ENCODE measurements at places on chromosomes 3 and 15.

DNA sequence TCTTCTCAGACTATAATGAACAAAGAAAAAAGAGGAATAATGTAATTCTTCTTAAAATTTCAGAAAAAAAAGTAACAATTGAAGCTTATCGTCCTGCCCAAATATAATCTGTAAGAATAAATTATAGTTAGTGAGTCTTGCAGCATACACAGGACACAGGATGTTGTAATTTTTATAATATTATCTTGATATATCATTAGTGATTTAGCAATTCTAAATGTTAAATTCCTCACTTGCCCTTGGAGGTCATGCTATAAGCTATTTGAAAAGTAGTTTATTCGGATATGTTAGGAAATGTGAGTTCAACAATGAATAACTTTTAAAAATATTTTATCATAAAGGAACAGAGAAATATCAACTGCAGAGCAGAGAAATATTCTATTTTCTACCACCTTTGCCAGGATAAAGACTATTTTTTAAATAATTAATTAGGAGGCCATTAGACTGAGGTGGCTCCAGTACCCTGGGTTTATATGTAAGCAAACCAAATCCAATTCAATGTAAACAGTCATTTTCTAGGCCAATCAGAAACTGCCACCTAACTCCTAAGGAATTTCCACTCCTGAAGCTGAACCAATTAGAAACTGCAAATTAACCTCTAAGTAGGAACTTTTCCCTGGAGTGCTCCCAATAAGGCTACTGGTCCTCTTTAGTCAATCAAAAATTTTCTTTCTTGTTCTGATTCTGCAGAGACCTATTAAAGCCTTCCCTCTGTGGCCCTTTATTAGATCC, 1109.3 kb downstream of the ROBO2 start:
- no peak overlapping the region for H3K4me3 ChIP-seq
- H3K36me3 ChIP-seq, result no peaks in the 10 kb centered on the region
- no peak for DNase-seq
- H3K27ac ChIP-seq, result no peak overlapping the region

DNA sequence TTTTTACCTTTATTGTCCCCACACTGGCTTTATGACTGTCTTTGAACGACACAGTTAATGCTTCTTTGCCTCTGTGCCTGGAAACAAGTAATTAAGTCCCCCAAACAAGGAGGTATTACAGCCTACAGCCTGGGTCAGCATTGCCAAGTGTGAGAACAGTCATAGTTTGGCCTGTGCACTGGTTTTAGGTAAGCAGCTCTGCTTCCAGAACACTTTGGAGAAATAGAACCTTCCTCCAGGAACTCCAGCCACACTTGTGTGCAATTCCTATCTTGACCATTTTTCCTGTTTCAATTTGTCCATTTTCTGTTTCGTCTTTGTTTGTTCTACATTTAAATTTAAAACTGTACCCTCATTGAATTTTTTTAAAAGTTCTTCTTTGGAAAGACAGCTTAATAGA, 568.2 kb downstream of the TUSC7 start:
- H3K27ac ChIP-seq, result no peak overlapping the region
- no peak for DNase-seq
- H3K4me3 ChIP-seq, result no peak overlapping the region
- H3K36me3 ChIP-seq, result no peaks in the 10 kb centered on the region
- H3K4me1 ChIP-seq, result no peaks in the 10 kb centered on the region

GRCh38 chr3:185149591-185149990, 3.3 kb downstream of the C3orf70 start:
- no peak overlapping the region for H3K27ac ChIP-seq
- H3K27me3 ChIP-seq, result peaks cover 33% of the 10 kb centered on the region
- H3K36me3 ChIP-seq, result no peaks in the 10 kb centered on the region
- no peak for DNase-seq

DNA sequence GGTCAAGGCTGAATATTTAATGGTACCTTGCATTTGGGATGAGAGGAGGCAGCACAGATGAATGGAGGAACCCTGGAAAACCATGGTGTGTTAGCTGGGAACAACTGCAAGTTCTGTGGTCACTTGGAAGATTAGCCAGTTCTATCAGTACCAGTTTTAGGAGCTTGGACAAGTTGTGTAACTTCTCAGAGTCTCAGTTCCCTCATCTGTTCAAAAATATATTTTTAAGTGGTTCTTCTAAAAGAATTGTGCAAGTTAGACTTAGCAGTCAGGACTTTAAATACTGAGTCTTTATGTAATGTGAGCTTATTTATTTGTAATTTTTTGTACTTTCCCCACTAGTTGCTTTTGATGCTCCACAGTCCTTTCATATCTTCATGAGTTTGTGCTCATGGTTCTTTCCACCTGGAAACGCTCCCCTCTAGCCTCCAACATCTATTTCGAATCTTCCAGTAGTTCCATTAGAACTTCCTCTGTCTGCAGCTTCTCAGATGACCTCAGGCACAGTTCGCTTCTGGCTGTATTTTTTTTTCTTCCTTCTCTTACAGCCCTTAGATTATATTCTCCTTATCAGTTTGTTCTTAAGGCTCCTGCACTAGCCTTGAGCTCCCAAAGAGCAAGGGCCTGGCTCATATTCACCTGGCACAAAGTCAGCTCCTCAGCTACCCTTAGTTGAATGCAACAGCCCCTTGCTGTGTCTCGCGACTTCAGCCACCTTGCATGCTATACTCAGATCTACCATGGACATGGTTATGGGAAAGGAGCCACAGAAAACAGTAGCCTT, 27.1 kb downstream of the ITPR1 start:
- no peaks in the 10 kb centered on the region for H3K27me3 ChIP-seq
- peaks cover 35% of the 10 kb centered on the region for H3K4me1 ChIP-seq
- H3K36me3 ChIP-seq, result peaks cover 43% of the 10 kb centered on the region
- no peak overlapping the region for H3K4me3 ChIP-seq
- no peak for DNase-seq
- H3K27ac ChIP-seq, result peak overlapping the region; percentile 24

GRCh38 chr15:38455092-38455491, 1.2 kb downstream of the FAM98B start:
- no peak for DNase-seq
- peaks cover 6% of the 10 kb centered on the region for H3K36me3 ChIP-seq
- H3K27me3 ChIP-seq, result peaks cover 15% of the 10 kb centered on the region
- H3K4me3 ChIP-seq, result peak overlapping the region; percentile 96

DNA sequence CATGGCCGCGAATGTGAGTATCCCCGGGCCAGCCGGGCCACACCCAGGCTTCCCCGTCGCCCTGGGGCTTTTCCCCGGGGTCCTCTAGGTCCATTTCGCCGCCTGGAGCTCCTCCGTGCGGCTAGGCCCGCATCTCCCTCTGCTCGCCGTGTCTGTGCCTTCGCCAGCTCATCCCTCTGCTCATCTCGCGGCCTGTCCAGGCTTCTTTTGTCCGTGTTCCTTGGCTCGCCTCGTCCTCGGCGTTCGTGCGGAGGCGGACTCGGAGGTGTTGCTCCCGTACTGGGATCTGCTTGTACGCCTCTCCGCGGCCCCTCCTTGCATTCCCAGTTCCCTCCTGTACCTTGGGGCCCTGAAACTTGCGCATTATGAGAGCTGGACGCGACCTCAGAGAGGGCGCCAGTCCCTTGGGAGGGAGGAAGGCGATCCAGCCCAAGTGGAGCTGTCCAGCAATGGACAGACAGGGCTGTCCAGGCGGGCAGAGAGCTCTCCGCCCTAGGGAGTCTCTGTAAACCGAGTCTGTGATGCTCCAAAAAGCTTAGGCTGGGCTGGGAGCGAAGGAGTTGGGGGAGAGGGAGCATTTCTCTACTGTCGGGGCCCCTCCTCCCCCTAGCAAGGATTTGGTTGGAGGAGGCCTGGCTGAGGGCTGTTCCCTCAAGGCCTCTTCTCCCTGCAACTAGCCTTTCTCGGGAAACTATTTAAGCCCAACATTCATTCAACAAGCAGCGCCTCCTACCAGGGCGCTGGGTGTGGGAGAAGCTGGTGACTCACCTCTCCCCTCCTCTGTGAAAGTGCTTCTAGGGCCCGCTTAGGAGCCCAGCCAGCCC, 553 bp downstream of the TMEM43 start:
- H3K27me3 ChIP-seq, result no peaks in the 10 kb centered on the region
- peak overlapping the region; percentile 93 for H3K4me3 ChIP-seq
- H3K4me1 ChIP-seq, result peaks cover 63% of the 10 kb centered on the region
- peak; percentile 44 for DNase-seq

GRCh38 chr3:182855076-182855475, 61.8 kb downstream of the ATP11B start:
- no peaks in the 10 kb centered on the region for H3K27me3 ChIP-seq
- no peak for DNase-seq
- H3K27ac ChIP-seq, result no peak overlapping the region
- H3K36me3 ChIP-seq, result peaks cover 37% of the 10 kb centered on the region

DNA sequence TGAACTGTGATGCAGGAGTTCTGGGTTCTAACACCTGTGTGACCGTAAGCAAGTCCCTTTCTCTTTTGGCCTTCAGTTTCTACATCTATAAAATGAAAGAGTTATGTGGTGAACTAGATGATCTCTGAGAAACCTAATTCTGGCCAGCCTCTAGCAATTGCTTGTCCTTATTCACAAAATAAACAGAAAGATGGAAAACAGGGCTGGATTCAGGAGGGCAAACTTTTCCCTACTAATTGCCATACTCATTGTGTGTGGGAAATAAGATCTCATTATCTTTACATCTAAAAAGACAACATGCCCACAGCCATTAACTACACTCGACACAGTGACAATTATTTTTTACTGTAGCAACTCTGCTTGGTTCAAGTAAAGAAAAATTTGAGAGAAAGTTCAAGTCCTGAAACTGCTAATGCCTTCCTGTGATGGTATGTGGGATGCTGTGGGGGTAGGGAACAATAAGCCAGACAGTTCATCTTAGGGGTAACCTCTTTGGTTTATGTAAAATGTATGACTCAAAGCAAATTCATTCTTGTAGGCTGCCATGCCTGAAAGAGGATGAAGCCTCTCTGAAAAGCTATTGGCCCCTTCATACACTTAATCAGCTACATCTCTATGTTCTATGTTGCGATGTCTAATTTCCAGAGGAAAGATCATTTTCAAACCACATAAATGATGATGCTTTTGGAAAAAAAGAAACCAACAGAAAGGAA, 177.6 kb upstream of the BCL6 start:
- DNase-seq, result no peak
- no peaks in the 10 kb centered on the region for H3K27me3 ChIP-seq
- H3K4me3 ChIP-seq, result no peak overlapping the region
- H3K36me3 ChIP-seq, result peaks cover 15% of the 10 kb centered on the region
- peaks cover 82% of the 10 kb centered on the region for H3K4me1 ChIP-seq

- no peaks in the 10 kb centered on the region for H3K4me1 ChIP-seq
- no peak overlapping the region for H3K4me3 ChIP-seq
- H3K27me3 ChIP-seq, result no peaks in the 10 kb centered on the region
- H3K27ac ChIP-seq, result no peak overlapping the region
Observed at GRCh38 chr15:47431501-47431900, 285.8 kb upstream of the SEMA6D start.

- H3K36me3 ChIP-seq, result no peaks in the 10 kb centered on the region
- peak overlapping the region; percentile 74 for H3K27ac ChIP-seq
- peaks cover 15% of the 10 kb centered on the region for H3K27me3 ChIP-seq
- DNase-seq, result no peak
- peaks cover 42% of the 10 kb centered on the region for H3K4me1 ChIP-seq
- no peak overlapping the region for H3K4me3 ChIP-seq
Observed at GRCh38 chr15:99442252-99442897, 123.4 kb upstream of the MEF2A start.
